ENCODE measurements at places on chromosomes 11 and 22. TPM values are rescaled to one million over a fixed set of nuclear protein-coding genes. Genes with fewer than 3 reads are reported as not detected.

DNA sequence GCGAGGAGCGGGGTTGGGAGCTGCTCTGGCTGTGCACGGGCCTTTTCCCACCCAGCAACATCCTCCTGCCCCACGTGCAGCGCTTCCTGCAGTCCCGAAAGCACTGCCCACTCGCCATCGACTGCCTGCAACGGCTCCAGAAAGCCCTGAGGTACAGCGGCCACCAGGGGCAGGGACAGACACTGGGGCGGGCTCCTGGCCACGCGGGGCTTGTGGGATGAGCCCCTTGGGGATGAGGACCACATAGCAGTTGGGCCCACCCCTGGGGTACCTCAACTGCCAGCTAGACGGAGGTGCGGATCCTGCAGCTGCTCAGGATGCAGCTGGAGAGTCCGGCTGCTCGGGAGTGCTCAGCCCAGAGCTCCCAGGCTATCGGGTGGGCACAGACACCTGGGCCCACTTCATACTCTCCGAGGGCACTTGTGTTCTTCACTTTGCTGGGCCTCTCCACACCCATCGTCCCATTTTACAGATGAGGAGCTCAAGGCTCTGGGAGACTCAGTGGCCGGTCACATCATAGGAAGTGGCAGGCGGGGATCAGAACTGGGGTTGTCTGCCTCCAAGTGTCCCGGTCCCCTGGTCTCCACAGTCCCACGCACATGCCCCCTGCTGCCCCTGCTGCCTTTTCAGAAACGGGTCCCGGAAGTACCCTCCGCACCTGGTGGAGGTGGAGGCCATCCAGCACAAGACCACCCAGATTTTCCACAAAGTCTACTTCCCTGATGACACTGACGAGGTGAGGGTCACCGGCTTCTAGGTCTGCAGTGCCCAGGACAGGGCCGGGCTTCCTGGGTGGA lies 77.6 kb downstream of the MYO7A start:
- DNase-seq: no peak

DNA sequence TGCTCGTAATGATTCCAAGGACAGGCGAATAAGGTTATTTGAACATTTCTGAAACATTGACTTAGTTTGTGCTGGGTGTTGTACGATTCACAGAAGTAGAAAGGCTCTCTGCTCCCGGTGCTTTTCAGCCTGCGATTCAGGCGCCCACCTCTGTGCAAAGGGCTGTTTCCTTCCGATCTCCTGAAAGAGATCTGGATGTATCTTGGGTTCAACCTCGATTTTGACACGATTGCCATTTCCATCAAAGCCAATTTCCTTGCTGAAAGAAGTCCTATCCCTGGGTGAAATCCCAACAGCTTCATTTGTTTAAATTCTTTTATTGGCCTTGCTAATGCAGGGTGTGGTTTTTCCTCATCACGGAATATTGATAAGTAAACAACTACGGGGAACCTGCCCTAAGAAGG lies 1.1 kb upstream of the ZC3H12C start:
- no peak for DNase-seq

GRCh38 chr11:81707881-81708280 lies 1025.8 kb downstream of the FAM181B start:
- DNase-seq: no peak

GRCh38 chr11:109972181-109972715 lies 120.9 kb upstream of the ZC3H12C start:
- no peak for DNase-seq

- no peak for DNase-seq
Measured at GRCh38 chr11:19802773-19803293, 90.2 kb downstream of the NAV2 start.

DNA sequence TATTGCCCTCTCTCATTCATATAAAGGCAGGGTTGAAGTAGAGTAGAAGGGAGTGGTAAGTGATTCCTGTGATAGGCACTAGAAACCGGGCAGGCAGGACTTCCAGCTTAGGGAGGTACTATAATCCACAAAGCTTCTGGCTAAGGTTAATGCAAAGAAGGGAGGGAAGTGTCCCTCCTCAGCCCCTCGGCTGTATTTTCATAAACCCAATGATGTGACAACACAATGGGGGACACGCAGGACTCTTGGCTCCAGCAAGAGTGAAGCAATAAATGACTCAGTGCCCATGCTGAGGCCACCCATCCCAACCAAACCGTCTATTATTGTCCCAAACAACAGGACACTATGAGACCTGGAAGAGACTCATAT lies 90.7 kb downstream of the ETS1 start:
- DNase-seq: no peak

GRCh38 chr11:15326520-15326919 lies 211.8 kb downstream of the INSC start:
- no peak for DNase-seq

DNA sequence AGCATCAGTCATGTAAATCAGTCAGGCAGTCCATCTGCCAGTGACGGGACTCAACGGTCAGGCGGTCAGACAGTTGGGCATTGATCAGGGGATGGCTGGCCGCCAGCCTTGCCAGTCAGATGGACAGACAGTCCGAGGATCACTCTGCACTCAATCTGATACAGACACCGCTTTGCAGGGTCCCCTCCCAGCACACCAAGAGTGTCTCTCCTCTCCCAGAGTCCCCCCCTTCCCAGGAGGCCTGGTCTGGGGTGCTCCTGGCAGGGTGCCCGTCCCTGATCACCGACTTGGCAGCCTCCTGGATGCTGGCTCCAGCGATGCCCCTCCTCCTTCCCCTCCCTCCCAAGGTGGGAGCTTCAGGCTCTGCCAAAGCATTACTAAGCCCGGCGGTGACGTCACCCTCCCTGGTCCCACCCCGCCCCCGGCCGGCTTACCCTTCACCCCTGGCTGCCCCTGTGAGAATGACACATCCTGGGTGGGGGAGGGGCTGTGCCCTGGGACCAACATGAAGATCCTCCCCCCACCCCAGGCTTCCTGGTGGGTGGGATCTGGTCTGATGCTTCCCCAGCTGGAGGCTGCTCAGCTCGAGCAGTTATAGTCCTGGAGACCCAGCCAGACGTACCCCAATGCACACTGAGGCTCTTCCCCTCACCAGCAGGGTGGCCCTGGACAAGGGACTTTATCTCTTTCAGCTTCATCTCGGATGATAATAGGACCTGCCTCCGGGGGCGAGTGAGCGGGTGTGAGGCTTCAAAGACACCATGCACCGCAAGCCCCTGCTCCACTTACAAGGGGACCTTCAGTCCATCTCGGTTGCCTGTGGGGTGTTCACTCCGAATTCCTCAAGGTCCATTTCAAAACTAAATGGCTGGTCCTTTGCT lies 69.2 kb downstream of the CD82 start:
- DNase-seq: no peak

DNA sequence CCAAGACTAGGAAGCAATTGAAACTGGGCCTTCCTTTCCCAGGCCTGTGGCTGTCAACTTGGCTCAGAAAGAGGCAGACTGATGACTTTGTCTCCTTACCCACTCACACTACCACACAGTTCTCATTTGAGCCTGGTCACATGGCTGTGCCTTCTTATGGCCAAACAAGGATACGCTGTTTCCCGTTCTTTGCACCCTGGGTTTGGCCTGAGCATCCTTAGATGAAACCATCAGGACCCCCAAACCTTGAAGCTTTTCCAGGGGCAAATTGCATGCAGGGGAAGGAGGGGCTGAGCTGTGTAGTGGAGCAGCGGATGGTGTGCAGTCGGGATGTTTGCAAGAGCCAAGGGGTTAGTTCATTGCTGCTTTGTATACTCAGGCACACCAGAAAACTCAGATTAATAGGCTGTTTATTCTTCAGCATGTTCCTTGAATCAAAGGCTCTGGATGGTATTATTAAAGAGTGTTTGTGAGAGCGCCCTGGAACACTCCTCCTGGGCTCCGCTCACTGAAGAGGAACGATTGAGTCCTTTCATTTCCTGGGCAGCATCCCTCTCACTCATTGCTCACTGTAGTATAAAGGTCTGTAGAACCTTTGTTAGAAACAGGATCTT lies 69.8 kb downstream of the ARFGAP2 start:
- no peak for DNase-seq

DNA sequence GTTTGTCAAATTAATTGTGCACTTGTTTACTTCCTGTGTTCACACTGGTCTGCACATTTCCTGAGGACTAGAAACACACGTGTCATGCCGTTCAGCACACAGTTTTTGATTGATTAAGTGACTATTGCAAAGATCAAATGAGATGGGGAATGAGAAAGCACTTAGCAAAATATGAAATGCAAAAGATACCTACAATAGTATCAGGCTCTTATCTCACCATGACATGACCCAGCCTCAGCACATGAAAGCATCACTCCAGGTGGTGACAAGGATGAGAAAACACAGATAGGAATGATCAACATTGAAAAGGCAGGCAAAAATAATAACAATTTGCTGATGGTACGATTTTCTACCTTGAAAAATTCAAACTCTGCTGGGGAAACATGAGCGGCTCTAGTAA lies 42.1 kb upstream of the TP53I11 start:
- DNase-seq: no peak

DNA sequence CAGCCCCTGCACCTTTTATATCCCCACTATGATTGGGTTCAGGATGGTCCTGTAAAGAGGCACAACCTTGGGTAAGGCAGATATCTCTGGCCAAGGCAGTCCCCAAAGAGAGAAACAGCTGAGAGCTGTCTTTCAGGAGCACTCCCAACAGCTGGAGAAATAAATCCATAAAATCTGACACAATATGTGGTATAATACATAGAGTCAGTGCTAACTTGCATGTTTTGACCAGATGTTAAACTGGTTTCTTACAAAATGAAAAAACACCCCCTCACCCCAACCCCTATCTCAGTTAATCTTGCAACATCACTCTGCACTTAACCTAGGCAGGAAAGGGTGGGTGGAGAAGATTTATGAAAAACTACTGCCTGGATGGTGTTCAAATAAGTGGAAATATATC lies 44.0 kb upstream of the C11orf87 start:
- no peak for DNase-seq

- no peak for DNase-seq
Measured at GRCh38 chr11:114668109-114668508, 10.2 kb upstream of the NXPE2 start.

GRCh38 chr11:1012740-1013630 lies 23.5 kb downstream of the MUC6 start:
- no peak for DNase-seq

GRCh38 chr11:122863704-122864326 lies 18.7 kb upstream of the JHY start:
- no peak for DNase-seq

- no peak for DNase-seq
Measured at GRCh38 chr11:91624021-91624420, 600.6 kb upstream of the FAT3 start.

- DNase-seq: no peak
Measured at GRCh38 chr11:1832920-1833295, 1.9 kb upstream of the SYT8 start.

SSTR3 gene
- total RNA-seq: 4.6 TPM

PAK1 gene
- total RNA-seq: 28.0 TPM

RBM4B gene
- 26.2 TPM for total RNA-seq

SMIM38 gene
- 0.92 TPM for total RNA-seq

PKNOX2 gene
- not detected for total RNA-seq

ZNRF3 gene
- 1.1 TPM for total RNA-seq

BAIAP2L2 gene
- total RNA-seq: 2.1 TPM

LRRC4C gene
- not detected for total RNA-seq
